8988T (cell line): ENCODE measurements at places on chromosomes 3 and 15.

GRCh38 chr3:171168086-171168485, 141.6 kb upstream of the SLC2A2 start:
- DNase-seq = peak; percentile 41

DNA sequence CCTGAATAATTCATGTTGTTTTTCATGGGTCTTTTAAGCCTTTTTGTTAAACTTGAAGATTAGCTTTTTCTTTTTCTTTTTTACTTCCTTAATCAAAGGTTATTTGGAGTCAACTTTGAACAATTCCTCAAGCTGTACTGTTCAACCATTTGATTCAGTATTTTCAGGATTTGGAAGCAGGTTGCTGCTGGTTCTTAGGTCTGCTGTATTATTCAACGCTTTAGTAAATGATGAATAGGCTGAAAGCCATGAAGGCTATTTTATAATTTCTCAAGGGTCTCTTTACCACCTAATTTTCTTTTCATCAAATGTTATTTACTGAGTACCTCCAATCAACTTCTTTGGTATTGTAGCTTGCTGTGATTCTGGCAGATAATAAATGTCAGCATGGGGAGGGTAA, 45.8 kb upstream of the KBTBD8 start:
- DNase-seq = no peak

DNA sequence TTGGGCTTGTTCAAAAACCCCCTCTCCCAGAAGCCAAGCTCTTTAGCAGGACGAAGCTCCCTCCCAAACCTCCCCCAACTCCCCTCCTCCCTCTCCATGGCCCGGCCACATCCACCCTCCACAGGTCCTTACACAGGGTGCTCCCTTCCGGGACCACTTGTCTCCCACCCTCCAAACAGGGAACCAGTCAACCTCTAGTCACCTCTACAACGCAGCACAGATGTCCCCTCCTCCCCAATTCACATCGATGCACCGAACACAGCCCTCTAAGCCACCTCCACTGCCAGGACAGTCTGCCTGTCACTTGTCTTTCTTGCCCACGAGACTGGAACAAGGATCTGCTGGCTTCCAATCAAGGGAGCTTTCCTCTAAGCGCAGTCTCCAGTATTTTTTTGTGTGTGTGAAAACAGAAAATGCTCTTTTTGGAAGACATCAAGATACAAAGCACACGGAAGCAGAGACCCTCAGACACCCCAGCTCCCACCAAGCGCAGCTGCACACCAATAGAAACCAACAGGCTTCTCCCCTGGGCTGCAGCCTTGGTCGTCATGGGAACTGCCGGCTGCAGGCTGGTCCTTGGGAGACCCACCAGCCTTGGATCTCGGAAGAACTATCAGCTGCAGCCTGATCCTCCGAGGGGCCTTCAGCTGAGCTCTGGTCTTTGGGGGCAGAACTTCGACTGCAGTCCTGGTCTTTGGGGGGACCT, 26.5 kb downstream of the IQSEC1 start:
- no peak for DNase-seq

DNA sequence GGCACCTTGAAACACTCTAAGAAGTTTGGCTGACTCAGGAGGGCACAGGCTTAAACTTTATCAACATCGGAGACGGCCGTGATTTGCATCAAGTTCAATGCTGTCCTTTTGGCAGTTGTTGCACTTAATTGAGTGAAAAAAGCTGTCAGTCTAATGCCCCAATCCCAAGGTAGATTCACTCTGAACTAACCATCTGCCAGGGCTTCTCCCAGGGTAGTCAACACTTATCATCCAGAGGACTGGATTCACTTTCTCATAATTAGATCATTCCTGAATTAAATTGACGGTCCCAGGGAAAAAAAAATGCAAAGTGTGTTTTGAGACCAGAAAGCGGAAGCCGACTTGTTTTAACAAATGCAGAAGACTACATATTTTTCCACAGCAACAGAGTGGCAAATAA, 28.5 kb downstream of the RORA start:
- no peak for DNase-seq

DNA sequence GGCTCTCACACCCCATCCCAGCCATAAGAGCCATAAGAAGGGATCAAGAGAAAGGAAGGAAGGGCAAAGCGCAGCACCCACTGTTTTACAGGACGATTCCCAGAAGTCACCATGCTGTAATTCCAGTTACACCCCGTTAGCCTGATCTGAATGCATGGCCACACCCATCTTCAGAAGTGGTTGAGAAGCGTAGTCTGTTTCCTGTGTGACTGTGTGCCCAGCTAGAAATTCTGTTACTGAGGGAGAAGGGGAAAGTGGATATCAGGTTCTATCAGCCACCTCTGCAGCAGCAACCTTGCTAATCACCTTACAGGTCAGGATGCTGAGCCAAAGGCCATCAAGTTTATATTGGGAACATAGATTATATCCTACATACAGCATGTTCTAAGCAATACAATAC, 260.0 kb downstream of the ABHD5 start:
- DNase-seq = no peak

DNA sequence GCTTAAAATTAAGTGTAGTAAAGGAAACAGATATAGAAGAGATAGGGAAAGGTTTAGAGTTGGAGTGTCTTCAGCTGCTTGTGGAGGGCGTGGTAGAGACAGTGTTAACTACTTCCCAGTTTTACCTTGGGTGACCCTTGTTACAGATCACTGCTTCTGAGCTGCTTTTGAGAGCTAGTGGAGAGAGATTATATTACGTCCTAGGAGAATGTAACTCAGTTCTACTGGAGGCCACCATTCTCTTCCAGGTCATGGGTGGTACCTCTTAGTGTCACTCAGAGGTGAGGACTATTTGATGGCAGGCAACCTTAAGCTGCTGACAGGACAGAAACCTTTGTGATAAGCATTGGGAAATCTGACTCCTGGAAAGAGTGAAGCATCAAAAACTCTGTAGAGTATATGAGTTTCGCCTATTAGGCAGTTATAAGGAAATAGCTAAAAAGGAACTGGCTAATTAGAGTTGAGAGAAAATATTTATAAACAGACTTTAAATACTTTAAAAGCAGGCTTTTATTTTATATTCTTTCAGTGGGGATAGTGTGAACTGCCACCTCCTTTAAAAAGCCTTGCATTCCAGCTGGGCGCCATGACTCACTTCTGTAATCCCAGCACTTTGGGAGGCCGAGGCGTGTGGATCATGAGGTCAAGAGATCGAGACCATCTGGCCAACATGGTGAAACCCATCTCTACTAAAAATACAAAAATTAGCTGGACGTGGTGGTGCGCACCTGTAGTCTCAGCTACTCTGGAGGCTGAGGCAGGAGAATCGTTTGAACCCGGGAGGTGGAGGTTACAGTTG, 106.5 kb downstream of the ZNF609 start:
- no peak for DNase-seq

DNA sequence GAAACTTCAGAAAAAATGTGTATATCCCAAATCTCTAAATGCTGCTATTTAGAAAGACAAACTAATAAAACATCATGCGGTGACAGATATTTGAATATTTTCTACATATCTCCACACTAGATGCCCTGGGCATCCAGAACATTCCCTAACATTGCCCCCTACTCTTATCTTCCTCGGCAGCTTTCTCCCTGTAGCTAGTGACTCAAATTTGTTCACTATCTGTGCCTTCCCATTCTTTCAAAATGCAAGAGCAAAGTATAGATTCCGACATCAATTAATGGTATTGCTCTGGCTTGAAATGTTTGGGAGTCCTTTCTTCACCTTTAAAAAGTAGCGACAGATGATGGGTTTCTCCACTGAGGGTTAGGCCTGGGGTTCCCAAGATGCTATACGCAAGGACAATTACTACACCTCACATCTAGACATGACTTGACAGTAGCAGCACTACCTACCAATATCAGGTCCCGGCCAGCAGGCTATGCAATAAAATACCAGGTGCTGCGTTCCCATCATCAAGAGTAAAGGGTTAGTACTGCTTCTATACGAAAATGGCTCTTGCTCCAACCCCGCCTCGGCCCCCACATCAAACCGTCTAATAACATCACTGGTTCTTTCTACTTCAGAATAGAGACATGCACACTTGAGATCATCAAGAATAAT, 631 bp downstream of the UBR1 start:
- DNase-seq = no peak

DNA sequence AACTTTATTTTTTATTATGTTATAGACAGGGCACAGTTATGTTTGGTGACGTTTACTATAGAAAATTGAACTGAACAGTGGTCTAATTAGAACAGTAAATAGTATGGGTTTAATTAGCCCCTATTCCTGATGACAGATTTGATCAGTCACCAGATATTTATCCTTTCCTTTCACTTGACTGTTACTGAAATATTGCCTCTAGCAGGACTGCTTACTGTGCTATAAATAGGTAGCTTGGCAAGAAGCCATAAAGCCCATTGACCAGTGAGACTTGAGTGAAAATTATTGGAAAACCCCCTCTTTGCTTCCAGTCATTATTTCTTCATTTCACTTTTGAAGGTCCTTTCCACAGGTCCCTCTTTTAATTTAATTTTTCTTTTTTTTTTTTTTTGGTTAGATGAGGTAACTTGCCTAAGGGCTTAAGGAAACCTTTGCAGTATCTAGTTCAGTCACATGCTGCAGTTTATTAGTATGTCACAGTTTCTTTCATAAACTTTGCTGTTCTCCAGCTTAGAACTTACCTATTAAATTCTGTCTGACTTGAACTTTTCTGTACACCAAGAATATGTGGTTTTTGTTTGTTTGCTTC, 115.6 kb downstream of the ADAMTSL3 start:
- DNase-seq = no peak

DNA sequence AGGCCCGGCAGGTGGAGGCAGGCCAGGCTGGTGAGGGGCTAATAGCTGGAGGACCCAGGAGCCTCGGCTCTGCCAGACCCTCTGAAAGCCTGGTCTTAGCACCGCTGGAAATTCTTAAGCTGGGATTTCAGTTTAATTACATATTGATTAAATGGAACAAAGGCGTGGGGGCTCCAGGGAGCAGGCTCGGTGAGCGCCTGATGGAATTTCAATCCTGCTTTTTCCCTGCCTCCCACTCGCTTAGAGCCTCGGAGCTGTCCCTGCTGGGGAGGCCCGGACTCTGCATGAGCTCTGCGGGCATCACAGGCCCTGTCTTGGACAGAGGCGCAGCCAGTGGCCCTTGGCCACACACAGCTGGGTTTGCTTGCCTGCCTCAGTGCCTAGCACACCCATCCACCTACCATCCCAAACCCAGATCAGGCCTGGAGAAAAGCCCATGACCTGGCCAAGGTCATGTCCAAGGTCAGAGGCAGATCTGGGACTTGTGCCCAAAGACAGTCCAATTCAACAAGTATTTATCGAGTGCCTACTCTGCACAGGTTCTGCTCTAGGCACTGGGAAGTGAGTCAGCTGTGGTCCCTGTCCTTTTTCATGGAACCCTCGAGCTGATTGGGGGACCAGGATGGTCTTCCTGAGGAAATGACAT, 40.6 kb downstream of the LINGO1 start:
- DNase-seq = no peak

GRCh38 chr15:63405159-63405558, 23.5 kb upstream of the CA12 start:
- DNase-seq = no peak

GRCh38 chr15:92100751-92101150, 247.2 kb downstream of the SLCO3A1 start:
- no peak for DNase-seq

DNA sequence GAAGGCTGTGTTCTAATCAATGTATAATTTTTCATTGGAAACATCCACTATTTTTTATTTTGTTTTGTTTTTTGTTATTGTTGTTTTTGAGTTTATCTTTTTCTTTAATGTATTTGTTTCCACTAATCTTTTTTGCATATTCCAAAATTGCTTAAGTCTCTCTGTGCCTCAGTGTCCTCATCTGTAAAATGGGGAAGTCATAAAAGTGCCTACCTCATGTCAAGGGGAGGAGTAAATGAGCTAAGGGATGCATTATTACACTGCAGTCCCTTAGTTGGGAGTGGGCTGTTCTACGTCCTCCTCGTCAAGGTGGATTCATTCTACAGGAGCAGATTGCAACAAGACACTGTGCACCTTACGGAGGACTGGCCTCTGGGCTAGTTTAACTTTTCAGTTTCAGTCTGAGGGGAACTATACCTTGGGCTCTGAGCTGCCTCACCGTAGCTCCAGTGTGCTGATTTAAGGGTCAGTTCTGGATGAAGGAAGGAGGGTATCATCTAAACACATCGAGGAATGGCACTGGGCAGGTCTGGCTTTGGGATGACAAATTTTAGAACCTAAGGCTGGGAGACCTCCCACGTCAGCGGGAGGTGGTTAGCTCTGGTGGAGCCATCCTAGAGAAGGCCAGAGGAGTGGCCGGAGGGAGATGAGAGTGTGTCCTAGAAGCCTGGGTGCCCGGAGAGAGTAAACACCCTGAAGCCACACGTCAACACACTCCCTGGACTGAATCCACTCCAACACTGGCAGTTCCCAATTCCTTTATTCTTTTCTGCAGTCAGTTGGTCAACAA, 5.1 kb upstream of the SRP14 start:
- DNase-seq = no peak

GRCh38 chr15:56763141-56763895, 30.0 kb upstream of the ZNF280D start:
- no peak for DNase-seq

- DNase-seq = no peak
Measured at GRCh38 chr3:34155666-34156065, 357.2 kb downstream of the PDCD6IP start.

- DNase-seq = no peak
Measured at GRCh38 chr3:149826636-149827035, 13.6 kb downstream of the RNF13 start.

DNA sequence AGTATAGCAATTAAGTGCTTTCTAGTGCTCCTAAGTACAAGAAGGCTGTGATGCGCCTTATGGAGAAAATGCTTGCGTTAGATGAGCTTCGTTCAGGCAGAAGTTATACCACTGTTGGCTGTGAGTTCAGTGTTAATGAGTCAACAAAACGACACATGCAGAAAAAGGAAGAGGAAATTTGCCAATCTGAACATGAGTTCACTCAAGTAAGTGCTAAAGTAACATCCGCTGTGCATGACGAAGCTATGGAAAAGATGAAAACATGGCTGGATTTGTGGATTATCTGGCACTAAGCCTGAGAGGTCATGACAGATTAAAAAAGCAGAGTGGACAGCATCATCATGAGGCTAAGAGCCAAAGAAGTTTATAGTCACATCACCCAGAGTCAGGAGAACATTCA, 36.9 kb downstream of the SH3BP5 start:
- no peak for DNase-seq

DNA sequence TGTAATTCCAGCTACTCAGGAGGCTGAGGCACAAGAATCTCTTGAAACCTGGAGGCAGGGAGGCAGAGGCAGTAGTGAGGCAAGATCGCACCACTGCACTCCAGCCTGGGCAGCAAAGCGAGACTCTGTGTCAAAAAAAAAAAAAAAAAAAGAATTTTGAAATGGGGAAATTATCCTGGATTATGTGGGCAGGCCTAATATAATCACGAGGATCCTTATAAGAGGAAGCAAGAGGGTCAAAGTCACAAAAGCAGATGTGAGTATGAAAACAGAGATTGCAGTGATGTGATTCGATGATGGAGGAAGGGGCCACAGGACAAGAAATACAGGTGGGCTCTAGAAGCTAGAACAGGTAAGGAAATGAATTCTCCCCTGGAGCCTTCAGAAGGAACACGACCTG, 159.6 kb downstream of the LEKR1 start:
- no peak for DNase-seq
